Hepatocyte (in vitro differentiated cells): ENCODE measurements at places on chromosomes 12 and 14. TPM values are rescaled to one million over a fixed set of nuclear protein-coding genes. Genes with fewer than 3 reads are reported as not detected.

GRCh38 chr14:72883961-72884360 lies 9.9 kb downstream of the DPF3 start:
- no peak overlapping the region for H3K27ac ChIP-seq
- H3K27me3 ChIP-seq = peaks cover 11% of the 10 kb centered on the region
- no peak for DNase-seq
- no peaks in the 10 kb centered on the region for H3K36me3 ChIP-seq
- H3K4me1 ChIP-seq = no peaks in the 10 kb centered on the region
- H3K4me3 ChIP-seq = no peak overlapping the region

GRCh38 chr12:111434680-111435338 lies 29.1 kb downstream of the SH2B3 start:
- H3K4me3 ChIP-seq = no peak overlapping the region
- peaks cover 34% of the 10 kb centered on the region for H3K4me1 ChIP-seq
- H3K36me3 ChIP-seq = no peaks in the 10 kb centered on the region
- no peaks in the 10 kb centered on the region for H3K27me3 ChIP-seq

DNA sequence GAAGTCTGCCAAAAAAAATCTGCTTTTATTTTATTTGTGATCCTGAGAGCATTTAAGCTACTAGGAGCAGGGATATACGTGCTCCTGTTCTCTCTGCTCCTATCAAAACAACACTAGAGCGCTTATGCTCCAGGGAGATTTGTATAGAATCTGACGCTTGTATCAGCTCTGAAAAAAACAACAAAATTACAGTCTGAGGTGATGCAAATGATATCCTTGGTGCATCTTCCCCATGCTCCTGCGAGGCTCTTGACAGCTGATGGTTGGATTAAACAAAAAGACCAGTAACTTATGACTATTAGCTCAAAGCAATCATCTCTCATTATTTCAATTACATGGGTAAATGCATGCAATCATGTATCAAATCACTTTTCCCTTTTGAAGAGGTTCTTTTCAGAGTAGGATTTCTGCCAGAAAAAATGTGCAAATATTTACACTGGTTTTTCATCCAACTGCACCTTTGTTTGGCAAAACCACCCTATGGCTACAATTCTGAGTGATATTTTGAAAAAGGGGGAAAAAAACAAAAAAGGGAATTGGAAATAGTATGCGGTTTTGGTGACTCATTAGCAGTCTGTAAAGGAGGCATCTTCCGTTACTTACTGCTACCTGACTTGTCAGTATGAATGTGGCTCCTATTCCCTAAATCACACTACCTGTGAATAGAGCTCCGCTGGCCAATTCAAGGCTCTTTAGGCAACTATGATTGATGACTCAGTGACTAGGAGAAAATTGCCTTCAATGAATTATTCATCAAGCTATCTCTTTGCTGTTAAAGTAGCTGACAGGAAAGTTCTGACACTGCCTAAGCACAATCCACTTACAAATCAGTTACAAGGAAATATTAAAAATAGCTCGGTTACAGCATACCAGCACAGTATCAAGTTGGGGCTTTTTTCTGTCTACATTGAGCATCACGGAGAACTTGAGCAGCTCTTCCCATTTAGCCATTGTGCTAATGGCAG lies 450.0 kb downstream of the FOXG1 start:
- no peak overlapping the region for H3K4me3 ChIP-seq
- H3K27me3 ChIP-seq = peaks cover 11% of the 10 kb centered on the region
- no peaks in the 10 kb centered on the region for H3K4me1 ChIP-seq
- H3K36me3 ChIP-seq = no peaks in the 10 kb centered on the region

SLC6A15 gene
- 2.5 and 6.2 TPM in 2 replicates for total RNA-seq

- peaks cover 39% of the 10 kb centered on the region for H3K4me1 ChIP-seq
- H3K36me3 ChIP-seq = no peaks in the 10 kb centered on the region
- DNase-seq = peak; percentile 34
Observed at GRCh38 chr14:53999061-53999488, 42.5 kb upstream of the BMP4 start.

GRCh38 chr14:54686219-54686870 lies 119.4 kb downstream of the SAMD4A start:
- no peaks in the 10 kb centered on the region for H3K27me3 ChIP-seq
- no peak overlapping the region for H3K27ac ChIP-seq
- no peak for DNase-seq
- H3K36me3 ChIP-seq = no peaks in the 10 kb centered on the region
- H3K4me1 ChIP-seq = no peaks in the 10 kb centered on the region
- H3K4me3 ChIP-seq = no peak overlapping the region

SLC17A8 gene
- total RNA-seq = 0.10 and 0.40 TPM in 2 replicates

- DNase-seq = no peak
- no peaks in the 10 kb centered on the region for H3K27me3 ChIP-seq
- H3K27ac ChIP-seq = no peak overlapping the region
- H3K36me3 ChIP-seq = no peaks in the 10 kb centered on the region
Observed at GRCh38 chr14:99888149-99888548, 94.9 kb downstream of the EML1 start.
